ENCODE measurements at places on chromosomes 4 and X. TPM values are rescaled to one million over a fixed set of nuclear protein-coding genes. Genes with fewer than 3 reads are reported as not detected.
A peak's percentile ranks its signal among the peaks of the same experiment; 100 is the strongest.

GRCh38 chr4:145898466-145898865, 40.2 kb downstream of the ZNF827 start:
- DNase-seq = no peak

- no peak for DNase-seq
These were observed 351.6 kb downstream of the PCDH7 start for GRCh38 chr4:31071508-31072486.

The PORCN gene
- total RNA-seq = 13.2 TPM

- DNase-seq = peak; percentile 57
These were observed 9.6 kb downstream of the HAUS7 start for GRCh38 chrX:153460826-153461225.

The ARHGEF6 gene
- total RNA-seq = 44.2 TPM

DNA sequence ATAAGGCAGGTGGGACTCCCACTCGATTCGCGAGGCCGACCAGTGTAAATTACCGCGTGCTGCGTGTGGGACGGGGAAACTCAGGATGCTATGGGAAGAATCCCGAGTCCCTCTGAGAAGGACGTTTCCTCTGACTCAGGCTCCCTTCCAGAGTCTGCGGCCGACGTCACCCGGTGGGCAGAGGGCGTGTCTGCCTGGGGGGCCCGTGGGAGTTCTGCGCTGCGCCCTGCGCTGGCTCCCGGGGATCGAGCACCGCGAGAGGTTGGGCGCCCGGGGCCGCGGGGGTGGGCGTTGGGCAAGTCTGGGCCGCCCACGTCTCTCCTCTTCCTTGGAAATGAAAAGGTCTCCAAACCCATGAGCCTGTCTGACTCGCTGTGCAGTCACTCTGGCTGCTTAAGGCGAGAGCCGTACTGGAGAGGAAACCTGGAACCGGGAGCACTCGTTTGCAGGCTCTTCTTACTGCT, 568 bp downstream of the NIPAL1 start:
- DNase-seq = peak; percentile 35

The PTTG2 gene
- 1.0 TPM for total RNA-seq

The PGRMC1 gene
- total RNA-seq = 16.5 TPM

GRCh38 chrX:139691843-139692505, 16.0 kb downstream of the MCF2 start:
- no peak for DNase-seq

DNA sequence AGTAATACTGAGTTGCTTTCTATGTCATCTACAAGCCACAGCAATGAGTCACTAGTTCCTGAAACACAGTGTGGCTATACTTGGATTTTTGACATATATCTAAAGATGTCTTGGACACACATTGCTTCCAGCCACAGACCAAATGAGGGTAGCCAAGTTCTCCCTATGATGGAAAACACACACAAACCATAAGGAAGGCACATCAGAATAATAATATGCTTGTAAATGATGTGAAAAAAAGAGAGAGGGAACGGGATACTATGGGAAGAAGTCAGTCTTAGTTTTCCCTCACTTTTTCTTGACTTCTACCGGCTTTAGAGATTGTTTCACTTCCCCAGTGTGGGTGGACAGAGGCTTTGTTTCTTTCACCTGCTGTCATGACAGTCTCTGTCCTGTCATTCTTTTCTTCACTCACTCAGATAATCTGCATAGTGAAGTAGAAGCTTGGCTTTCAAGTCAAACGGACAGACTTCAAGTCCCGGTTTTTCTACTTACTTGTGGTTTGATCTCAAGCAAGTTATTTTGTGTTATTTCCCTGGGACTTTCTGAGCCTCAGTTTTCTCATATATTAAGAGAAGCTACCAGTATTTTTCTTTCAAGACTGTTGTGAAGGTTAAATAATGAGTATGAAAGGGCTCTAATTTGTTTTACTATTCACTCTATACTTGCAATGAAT, 34.7 kb downstream of the P2RY10 start:
- no peak for DNase-seq

- no peak for DNase-seq
These were observed 191.0 kb upstream of the ARX start for GRCh38 chrX:25206778-25207177.

The RAB41 gene
- total RNA-seq = not detected

DNA sequence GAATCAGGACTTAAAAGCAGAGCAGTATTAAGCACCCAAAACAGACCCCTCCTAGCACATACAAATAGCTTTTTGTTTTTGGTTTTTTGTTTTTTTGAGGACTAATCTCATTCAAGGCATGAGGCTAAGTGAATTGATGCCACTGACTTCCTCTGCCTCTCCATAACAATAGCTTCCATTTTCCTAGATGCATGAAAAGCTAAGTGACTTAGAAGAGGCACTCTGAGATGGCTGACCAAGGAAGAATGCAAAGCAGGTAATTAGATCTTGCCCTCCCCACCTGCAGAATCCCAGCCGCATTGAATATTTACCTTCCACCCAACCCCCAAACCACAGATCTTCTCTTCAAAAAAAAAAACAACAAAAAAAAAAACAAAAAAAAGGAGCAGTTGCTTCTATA, 7.4 kb upstream of the KDR start:
- no peak for DNase-seq

DNA sequence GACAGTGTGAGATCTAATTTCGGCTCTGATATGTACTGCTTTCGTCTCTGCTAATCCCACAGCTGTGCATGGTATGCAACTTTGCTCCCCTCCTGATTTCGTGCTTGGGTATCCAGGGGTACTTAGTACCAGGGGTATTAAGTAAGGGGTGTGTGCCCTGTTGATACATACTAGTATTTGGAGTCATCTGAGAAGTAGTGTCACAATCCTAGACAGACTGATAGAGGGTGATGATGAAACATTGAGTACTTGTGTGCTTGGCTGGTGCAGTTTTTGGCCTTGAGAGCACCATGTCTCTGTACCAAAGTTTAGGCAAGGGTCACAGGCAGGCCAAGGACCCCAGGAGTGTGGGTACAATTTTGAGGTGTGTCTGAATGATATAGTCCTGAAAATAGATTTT, 10.9 kb downstream of the GPAT3 start:
- no peak for DNase-seq

- no peak for DNase-seq
These were observed 217.3 kb downstream of the DKK2 start for GRCh38 chr4:106818764-106819163.

DNA sequence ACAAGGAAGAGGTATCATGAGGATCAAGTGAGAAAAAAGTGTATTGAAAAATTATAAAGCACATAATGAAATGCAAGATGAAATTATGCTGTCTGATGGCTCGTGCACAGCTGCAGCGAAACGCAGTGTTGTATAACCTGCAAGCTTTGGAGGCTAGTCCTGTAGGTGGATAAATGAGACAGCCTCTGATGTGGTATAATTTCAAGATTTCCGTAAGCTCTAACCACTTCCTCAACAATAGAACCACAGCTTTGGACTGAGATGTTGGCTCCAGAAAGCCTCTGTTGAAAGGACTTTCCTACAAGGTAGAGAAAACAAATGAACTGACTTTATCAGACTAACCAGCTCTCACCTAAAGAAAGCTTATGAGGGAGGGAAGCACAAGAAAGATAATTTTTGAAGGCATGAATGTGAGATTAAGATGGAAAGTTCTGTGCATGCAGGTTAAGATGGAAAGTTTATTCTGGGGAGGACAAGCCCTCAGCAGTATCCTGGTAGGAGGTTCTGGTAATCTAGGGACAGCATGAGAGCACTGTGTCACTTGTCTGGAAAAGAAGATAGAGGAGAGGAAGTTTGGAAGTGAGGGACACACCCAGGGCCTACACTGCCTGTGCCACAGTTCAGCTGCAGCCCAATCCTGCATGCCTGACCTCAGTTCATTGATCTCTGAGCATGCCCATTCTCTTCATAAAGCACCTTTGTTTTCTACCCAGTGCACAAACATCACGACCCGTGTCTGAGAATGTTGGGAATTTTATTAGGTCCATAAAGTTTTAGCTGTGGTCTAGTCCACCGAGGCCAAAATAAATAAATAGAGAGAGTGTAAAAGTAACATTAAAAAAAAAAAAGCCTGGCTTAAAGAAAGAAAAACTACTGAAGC, 161.5 kb upstream of the SFRP2 start:
- no peak for DNase-seq

The PAGE2 gene
- not detected for total RNA-seq
